ENCODE measurements at places on chromosomes 2 and 18.
A peak's percentile ranks its signal among the peaks of the same experiment; 100 is the strongest.

- DNase-seq = peak; percentile 99
These were observed 391.0 kb downstream of the CDH2 start for GRCh38 chr18:27785815-27786471.

- DNase-seq = no peak
These were observed 93.0 kb upstream of the CHST9 start for GRCh38 chr18:27278131-27278530.

- DNase-seq = no peak
These were observed 36.7 kb downstream of the GALNT1 start for GRCh38 chr18:35618289-35618688.

GRCh38 chr2:42492691-42493467 lies 903 bp downstream of the KCNG3 start:
- peak; percentile 47 for DNase-seq

DNA sequence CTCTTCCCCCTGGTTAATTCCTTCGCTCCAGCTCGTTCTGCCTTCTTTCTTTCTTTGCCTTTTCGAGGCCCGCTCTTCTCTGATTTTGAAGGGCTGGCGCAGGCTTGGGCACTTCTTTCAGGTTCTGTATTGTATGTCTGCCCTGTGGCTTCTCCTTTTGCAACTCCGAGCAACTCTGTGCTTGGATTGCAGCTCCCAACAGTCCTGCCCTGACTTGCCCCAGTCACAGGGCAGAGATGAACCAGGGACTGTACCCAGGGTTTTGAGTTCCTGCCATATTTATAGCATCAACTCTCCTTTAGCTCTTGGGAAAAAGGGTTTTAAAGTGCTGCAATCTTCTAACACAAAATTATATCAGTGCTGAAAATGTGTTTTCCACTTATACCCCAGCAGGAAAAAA lies 31.1 kb upstream of the CD8A start:
- DNase-seq = no peak

DNA sequence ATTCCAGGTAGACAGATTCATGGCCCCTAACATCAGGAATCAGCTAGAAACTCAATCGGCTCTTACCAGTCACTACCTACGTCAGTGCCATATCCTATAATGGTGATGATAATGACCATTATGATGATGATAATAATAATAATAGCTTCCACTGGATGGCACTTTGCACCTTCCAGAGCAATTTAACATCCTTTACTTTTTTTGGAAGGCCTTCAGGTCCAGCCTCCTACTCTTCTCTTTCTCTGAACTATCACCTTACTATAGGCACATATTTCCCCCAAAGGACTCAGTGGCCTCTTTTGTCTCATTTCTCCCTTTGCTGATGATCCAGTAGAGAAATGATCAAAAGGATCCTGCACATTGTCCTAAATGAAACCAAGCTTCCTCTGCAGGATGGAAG lies 56.0 kb downstream of the BCL11A start:
- DNase-seq = no peak

DNA sequence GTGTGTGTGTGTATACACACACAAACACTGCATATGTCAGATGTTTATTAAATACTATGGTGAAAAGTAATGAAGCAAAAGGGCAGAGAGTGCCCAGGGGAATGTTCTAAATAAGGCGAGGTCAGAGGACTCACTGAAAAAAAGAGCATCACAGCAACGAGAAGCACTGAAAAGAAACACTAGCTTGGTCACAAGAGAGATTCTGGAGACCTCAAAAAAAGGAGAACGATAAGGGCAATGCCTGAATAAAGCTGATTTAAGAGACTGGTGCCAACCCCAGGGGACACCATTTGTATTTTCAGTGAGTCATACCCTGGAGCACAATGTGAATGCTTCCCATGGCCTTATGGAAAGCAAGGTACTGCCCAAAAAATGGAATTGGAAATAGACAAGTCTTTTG lies 14.5 kb downstream of the SLC40A1 start:
- no peak for DNase-seq

DNA sequence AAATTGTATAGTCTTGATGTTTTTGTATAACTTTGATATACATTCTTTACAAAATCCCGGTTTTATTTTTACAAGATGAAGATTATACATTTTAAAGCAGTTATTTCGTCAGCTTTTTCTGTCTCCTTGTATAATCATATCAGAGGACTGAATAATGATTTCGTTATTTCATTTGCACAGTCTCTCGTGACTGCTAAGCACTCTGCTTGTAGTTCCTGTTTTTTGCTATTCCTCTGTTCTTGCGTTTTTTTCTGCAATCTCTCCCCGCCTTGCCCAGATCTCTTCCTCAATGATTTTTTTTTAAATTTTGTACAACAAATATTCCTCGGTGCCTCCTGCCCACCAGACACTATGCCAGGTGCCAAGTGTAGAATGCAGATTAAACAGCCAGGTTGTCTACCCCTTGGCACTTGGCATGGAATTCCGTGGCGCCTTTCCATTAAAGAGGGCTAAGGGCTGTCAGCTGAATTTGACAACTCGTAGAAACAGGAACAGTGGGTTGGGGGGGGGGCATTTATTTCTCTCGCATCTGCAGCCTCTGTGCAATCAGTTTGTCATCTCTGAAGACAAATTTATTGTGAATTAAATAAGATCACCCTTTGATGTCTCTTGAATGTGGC lies 69.6 kb downstream of the KLHL29 start:
- no peak for DNase-seq

- DNase-seq = peak; percentile 29
These were observed 99.1 kb downstream of the MYO3B start for GRCh38 chr2:170276925-170277629.

DNA sequence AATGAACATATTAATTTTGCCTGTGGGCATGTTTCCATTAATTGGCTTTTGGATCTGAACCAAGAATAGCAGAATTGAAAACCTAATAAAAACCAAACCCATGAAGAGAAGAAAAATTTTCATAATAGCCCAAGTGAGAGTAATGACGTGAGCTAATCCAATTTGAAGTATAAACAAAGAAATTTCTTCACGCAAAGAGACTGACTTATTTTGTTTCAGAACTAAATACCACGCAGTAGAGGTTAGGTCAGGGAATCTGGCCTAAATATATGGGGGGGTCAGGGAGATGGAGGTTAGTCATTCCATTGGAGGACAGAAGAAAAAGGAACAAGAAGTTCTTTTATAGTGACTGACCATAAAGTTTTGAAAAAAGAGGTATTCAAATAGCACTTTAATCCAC lies 94.1 kb upstream of the CYP1B1 start:
- no peak for DNase-seq

DNA sequence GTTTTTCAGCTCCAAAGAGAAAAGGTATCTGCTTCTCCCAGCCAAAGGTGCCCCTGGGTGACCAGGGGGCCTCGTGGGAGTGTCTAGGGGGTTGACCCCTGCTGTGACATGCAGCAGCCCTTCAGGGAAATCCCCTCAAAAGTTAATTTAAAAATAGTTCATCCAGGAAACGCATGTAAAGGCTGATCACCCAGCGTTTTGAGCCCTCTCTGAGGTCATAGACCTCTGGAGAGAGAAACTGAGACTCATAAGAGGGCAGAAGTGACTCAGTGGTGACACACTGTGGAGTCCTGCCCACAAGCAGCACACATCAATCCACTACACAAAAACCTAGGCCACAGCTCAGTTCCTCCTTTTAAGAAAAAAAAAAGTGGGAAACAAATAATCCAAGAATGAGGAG lies 11.9 kb downstream of the GAL3ST2 start:
- DNase-seq = no peak

GRCh38 chr2:133885847-133886246 lies 317.6 kb upstream of the NCKAP5 start:
- no peak for DNase-seq
